Smooth muscle cell of the pulmonary artery (primary cell): ENCODE measurements at places on chromosomes 7 and 10. TPM values are rescaled to one million over a fixed set of nuclear protein-coding genes. Genes with fewer than 3 reads are reported as not detected.

The TMEM236 gene
- under 0.01 and 0.07 TPM in 2 replicates for total RNA-seq

The CALHM3 gene
- total RNA-seq = not detected in 2 replicates

The SHH gene
- not detected in 2 replicates for total RNA-seq

The OR2A5 gene
- total RNA-seq = not detected in 2 replicates

The IGF2BP3 gene
- 20.2 and 77.8 TPM in 2 replicates for total RNA-seq

The WIPF3 gene
- 0.07 TPM in 2 replicates for total RNA-seq

The AKR1C2 gene
- total RNA-seq = 8.2 and 14.9 TPM in 2 replicates

The ZNF862 gene
- 13.7 and 21.3 TPM in 2 replicates for total RNA-seq

The MGAM2 gene
- not detected in 2 replicates for total RNA-seq

The DPCD gene
- 28.9 and 30.9 TPM in 2 replicates for total RNA-seq

The PRXL2A gene
- total RNA-seq = 5.4 and 8.9 TPM in 2 replicates

The SEMA3D gene
- 11.8 and 22.5 TPM in 2 replicates for total RNA-seq

The TECPR1 gene
- 32.3 and 32.9 TPM in 2 replicates for total RNA-seq

The CRYGN gene
- total RNA-seq = 0.13 TPM in 1 of 2 replicates, not detected in the other

The RAMP3 gene
- total RNA-seq = not detected in 2 replicates

The FOXP2 gene
- 0.26 and 0.46 TPM in 2 replicates for total RNA-seq

The PRKCQ gene
- 0.03 TPM in 1 of 2 replicates, not detected in the other for total RNA-seq

The OR6V1 gene
- total RNA-seq = not detected in 2 replicates

The RARRES2 gene
- total RNA-seq = 0.65 and 1.7 TPM in 2 replicates

The UCN3 gene
- not detected in 2 replicates for total RNA-seq

The GPR15LG gene
- not detected in 2 replicates for total RNA-seq

The CPA4 gene
- total RNA-seq = 46.4 and 140 TPM in 2 replicates

The TMEM139 gene
- 0.23 TPM in 1 of 2 replicates, not detected in the other for total RNA-seq

The CCDC3 gene
- total RNA-seq = 23.1 and 64.4 TPM in 2 replicates

The GATA3 gene
- total RNA-seq = not detected in 2 replicates

The NEUROG3 gene
- total RNA-seq = not detected in 2 replicates

The CAMK2B gene
- total RNA-seq = 0.26 and 0.63 TPM in 2 replicates

The ASB13 gene
- total RNA-seq = 7.6 and 14.5 TPM in 2 replicates

The SFRP5 gene
- 0.36 TPM in 1 of 2 replicates, not detected in the other for total RNA-seq

The NUDT13 gene
- 1.1 and 1.6 TPM in 2 replicates for total RNA-seq

The COL17A1 gene
- total RNA-seq = 0.20 and 1.1 TPM in 2 replicates

The GPR146 gene
- total RNA-seq = 16.4 and 16.7 TPM in 2 replicates
